Epithelial cell of proximal tubule (primary cell): ENCODE measurements at places on chromosomes 13 and 19. TPM values are rescaled to one million over a fixed set of nuclear protein-coding genes. Genes with fewer than 3 reads are reported as not detected.

- DNase-seq: no peak
Measured at GRCh38 chr13:109769275-109769674, 17.1 kb downstream of the IRS2 start.

- no peak for DNase-seq
Measured at GRCh38 chr13:42484386-42484785, 89.6 kb upstream of the TNFSF11 start.

DNA sequence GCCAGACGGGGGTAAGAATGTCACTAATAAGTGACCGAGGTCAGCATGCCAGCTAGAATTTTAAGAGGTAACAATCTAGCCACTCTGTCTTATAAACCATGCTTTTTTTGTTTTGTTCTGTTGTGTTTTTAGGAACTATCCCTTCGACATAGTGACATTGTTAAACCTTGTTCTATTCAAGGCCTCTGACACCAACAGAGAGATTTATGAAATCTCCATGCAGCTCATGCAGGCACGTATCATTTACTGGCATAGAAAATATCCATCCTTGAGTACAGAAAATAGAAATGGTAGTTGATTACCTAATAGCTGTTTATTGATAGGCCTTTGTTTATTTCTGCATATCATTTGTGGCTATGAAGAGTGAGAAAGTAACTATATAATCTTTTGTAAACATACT lies 113.4 kb downstream of the ZAR1L start:
- no peak for DNase-seq

- no peak for DNase-seq
Measured at GRCh38 chr13:113162783-113163685, 4.6 kb downstream of the PROZ start.

DNA sequence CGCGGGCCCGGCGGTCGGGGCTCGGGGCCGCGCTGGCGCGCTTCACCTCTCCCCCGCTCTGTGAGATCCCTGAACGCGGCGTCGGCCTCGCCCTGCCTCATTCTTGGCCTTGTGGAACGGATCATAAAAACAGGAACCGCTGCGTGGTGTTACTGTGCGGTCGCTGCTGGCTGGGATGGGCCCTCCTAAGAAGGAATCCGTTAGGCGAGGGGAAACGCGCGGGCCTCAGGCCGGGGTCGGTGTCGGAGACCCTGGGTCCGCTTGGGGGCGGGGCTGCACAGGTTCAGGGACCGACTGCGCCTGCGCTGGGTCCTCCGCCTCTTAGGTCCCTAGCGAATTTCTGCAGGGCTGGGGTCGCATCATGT lies 381 bp downstream of the CKAP2 start:
- no peak for DNase-seq

The SLC7A10 gene
- total RNA-seq: not detected in 2 replicates

The CPAMD8 gene
- total RNA-seq: 0.22 and 8.2 TPM in 2 replicates

The CDX2 gene
- not detected in 2 replicates for total RNA-seq

The GPR18 gene
- total RNA-seq: not detected in 2 replicates
